Natural killer cell treated with Interleukin-12 subunit alpha and Interleukin-12 subunit beta and Interleukin-15 and Interleukin-18, amount 100 ng/mL, for 72 hours (primary cell): ENCODE measurements at places on chromosomes 1 and 21. TPM values are rescaled to one million over a fixed set of nuclear protein-coding genes. Genes with fewer than 3 reads are reported as not detected.
A peak's percentile ranks its signal among the peaks of the same experiment; 100 is the strongest.

DNA sequence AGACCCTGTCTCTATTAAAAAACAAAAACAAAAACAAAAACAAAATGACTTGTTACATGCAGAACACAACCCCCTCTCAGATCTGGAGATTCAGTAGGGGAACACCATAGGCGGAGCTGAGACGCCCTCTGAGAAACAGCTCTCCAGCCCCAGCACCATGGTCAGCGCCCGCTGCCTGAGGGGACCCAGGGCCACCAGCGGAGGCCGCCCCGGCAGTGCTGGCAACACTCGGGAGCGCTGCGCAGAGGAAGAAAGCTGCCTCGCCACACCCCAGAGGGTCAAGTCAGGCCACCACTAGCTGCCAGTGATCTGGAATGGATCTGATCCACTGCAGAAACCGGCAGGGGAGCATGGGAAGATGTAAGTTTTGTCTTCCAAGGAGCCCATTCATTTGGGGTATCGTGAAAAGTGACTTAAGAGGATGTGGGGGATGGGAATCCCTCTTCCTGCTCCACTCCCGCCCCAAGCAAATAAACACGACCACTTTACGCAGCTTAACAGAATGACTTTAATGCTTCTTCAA, 3.1 kb downstream of the ACTA1 start:
- no peak for DNase-seq

Gene NEXN
- not detected for total RNA-seq

Gene DCST2
- total RNA-seq: not detected

DNA sequence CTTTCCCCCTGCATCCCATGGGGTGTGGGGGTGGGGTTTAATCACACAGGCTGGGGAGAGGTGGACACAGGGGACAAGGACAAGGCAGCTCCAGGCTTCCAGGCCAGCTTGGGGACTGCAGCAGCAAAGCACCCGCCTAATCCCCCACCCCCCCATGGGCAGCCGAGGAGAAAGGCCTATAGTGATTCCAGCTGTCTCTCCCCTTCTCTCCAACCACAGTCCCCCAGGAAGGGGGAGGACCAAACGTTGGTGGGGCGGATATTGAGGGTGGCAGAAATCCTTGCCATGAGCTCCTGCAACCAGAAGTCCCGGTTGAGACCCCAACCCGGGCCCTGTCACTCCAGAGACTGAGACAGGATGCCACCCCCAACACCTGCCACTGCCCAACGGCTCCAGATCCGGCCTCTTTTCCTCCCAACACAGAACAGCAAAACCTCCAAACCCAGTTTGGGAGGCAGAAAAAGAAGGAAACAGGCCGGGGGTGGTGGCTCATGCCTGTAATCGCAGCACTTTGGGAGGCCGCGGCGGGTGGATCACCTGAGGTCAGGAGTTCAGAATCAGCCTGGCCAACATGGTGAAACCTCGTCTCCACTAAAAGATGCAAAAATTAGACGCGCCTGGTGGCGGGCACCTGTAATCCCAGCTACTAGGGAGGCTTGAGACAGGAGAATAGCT, 1.7 kb downstream of the EPHA2 start:
- DNase-seq: no peak

- DNase-seq: no peak
Observed at GRCh38 chr1:950268-950667, 8.8 kb downstream of the NOC2L start.

DNA sequence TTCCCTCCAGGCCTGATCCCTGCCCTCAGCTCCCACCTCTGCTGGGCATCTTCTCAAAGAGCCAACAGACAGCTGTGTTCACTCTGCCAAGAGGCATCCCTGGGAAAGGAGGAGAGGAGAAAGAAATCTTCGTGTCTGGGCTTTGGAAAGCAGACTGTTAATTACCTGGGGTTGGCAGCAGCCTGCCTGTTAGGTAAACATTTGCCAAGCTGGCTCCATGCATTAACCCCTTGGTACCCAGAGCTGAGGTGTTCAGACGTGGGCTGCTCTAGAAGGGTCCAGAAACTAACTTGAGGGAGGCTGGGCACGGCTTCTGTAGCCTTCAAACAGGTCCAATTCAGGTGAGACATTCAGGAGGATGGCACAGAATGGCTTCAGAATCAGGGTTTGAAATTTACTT, 8.7 kb upstream of the EXTL1 start:
- DNase-seq: no peak

Gene VHLL
- total RNA-seq: not detected

GRCh38 chr1:163768576-163768975, 446.8 kb downstream of the NUF2 start:
- DNase-seq: no peak

DNA sequence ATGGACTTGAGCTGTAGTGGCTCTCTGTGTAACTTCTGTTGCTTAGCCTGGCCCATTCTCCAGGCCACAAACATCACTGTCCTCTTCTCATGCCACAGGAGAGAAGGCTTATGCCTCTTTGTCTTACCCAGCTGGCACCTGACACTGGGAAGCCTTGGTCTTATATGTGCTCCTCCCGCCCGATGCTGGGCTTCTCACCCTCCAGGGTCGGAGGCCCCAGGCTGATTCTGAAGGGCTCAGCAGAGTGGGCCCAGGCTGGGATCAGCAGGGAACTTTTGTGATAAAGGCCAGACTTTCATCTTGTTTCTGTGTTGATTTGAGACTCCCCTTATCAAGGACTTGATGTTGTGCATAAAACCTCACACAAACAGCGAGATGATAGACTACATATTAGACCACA, 29.8 kb downstream of the TRPM2 start:
- no peak for DNase-seq

DNA sequence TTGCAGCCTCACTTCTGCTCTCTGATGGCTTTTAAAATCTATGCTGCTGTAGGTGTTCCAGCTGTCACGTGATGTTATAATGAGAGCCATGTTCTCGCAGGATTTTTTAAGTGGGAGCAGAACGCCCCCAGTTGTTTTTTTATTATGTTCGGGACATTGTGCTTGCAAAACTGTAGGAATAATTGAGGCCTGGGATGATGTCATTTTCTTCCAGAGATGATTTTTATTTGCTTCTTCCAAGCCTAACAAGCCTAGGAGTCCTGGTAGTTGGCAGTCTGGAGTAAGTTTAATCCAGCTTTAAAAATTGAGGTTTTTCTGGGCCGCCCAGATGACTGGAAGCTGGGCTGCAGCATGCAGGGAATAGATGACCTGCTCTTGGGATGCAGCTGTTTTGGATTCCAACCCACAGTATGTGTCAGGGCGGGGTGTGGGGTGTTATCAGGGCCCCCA, 34.6 kb upstream of the CHIT1 start:
- DNase-seq: no peak

DNA sequence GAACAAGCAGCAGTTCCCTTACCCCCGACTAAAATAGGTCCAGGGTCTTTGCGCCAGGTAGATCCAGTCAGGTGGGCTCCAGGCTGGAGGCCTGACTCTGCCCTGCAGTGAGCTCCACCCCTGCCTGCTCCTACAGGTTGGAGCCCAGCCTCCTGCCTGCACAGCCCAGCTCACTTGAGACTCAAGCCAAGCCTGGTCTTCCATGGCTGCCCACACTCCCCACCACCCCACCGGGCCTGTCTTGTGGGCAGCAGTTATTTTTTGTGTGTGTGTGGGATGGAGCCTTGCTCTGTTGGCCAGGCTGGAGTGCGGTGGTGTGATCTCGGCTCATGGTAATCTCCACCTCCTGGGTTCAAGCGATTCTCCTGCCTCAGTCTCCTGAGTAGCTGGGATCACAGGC, 28.5 kb downstream of the RAP1GAP start:
- DNase-seq: no peak

Gene FCN3
- not detected for total RNA-seq

DNA sequence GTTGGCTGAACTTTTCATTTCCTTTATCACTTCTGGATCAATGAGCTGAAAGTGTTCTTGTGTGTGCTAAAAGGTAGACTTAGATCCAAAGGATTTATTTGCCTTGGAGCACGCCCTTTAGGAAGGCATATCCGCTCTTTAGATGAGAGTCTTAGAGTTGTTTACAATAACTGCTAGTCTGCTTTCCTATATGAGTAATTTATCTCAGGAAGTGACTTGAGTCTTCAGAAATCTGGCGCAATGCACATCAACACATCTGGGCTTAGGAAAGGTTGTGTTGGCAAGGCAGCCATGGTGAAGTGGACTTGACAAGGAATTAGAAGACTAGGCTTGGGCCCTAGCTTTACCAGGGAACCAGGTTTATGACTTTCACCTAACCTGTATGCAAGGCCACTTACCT, 204.1 kb upstream of the PTGFR start:
- no peak for DNase-seq

DNA sequence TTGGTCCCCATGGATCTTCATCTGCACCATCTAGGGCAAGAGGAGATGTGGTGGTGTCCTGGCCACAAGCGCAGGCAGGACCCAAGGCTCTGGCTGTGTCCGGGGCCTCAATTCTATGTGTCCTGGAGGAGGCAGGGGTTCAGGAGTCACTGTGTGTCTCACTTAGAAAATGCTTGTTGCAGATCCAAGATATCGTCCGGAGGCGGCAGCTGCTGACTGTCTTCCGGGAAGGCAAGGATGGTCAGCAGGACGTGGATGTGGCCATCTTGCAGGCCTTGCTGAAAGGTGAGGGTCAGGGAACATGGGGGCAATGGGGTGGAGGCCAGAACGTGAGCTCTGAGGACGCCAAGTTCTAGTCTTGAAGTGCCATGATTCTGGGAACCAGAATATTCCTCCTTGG, 29.1 kb downstream of the TRPM2 start:
- no peak for DNase-seq

Gene KRTAP12-2
- not detected for total RNA-seq

DNA sequence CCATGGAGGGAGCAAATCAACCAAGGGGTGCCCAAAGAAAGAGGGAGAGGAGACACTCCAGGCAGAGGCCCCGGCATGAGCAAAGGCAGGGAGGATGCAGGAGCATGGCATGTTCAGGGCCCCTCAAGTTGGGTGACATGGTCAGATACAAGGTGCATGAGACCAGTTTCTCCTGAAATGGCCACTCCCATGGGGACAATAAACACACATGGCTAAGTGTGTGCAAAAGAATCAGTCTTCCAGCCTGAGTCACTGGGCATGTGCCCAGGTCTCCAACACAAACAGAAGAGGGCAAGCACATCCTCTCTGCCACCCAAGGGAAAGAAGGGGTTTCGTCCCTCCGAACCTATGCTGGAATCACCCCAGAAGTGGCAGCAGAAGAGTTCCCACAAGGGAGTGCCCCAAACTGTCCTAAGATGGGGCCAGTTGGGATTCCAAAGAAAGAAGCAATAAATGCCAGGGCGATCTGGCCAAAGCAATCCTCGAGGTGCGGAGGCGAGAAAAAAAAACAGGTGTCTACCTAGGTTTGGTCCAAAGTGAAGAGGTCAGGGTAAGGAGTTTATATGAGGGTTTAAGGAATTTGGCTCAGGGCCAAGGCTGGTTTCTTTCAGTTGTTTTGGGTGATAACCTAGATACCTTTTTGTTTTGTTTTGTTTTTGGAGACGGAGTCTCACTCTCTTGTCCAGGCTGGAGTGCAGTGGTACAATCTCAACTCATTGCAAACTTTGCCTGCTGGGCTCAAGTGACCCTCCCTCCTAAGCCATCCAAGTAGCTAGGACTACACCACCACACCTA, 13.2 kb downstream of the CASP9 start:
- no peak for DNase-seq

DNA sequence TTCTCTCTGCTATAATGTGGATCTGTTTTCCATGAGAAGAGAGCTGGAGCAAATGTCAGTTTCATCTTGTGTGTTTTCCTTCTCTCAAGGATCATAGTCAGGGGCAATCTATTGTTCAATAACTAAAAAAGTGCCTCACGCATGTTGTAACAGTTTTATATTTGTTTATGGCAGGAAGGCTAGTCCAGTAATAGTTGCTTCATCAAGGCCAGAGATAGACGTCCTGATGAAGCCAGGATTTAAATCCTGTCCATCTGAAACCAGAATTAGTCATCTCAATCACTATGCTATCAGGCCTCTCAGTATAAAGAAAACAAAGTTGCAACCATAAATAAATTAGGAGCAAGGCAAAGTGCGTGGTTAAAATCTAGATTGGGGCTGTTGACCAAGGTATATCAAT, 30.2 kb upstream of the DUSP10 start:
- DNase-seq: no peak

DNA sequence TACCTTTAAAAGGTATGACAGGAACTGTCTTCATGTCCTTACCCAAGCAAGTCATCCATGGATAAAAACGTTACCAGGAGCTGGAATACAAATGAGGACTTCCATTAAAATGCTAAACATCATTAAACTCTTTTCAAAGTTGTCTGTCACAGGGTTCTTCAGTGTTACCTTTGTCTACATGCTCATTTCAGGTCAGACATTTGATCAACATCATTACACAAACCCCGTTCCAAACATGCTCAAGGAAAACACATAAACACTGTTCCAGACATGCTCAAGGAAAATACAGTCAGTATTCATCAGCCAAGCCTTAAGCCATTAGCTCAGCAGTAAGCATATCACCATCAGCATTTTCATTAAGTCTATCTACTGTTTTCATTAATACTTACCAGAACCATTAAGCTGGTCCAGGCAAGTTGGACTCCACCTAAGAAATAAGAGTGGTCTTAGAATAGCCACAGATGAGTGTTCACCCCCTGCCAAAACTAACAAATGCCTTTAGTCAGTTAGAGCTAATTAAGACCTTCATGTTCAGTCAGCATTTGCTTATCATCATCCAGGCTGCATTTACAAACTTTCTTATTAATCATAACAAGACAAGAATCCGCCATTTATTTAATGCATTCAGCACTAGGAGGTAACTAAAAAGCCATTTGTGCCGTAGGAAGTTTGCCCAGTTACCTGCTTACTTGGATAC, 2.2 kb downstream of the GAS5 start:
- DNase-seq: no peak

Gene SYT14
- not detected for total RNA-seq

DNA sequence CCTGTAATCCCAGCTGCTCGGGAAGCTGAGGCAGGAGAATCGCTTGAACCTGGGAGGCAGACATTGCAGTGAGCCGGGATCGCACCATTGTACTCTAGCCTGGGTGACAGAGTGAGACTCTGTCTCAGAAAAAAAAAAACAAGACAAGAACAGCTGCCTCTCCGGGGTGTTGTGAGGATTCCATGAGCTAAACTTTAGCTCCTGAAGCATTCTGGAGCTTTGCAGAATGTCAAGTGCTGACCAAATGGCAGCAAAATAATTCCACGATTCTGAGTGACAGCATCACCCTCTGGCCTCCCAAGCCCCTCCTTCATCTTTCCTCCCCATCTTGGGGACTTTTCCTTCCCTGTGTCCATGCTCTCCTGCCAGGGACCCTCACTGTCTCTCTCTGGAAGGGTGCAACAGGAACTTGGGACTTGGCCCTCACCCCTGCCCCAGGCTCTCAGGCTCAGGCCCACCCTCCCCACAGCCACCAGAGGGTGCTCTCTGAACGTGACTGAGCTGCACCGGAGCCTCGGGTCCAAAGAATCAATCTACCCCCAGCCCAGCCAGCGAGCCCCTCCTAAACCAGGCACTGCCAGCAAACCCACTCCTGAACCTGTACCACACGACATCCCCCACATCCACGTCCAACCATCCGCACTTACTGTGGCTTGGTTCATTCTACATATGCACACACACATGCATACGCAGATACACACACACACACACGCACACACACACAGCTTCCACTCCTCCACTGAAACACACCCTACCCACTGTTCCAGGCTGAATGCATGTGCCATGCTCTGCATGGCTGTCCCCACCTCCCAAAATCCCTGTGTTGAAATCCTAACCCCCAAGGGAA, 45.7 kb downstream of the ACOT7 start:
- peak; percentile 67 for DNase-seq
